SK-N-SH treated with all-trans-retinoic acid at 6 μM for 48 hours (cell line): ENCODE measurements at places on chromosomes 4 and X.
A peak's percentile ranks its signal among the peaks of the same experiment; 100 is the strongest.

DNA sequence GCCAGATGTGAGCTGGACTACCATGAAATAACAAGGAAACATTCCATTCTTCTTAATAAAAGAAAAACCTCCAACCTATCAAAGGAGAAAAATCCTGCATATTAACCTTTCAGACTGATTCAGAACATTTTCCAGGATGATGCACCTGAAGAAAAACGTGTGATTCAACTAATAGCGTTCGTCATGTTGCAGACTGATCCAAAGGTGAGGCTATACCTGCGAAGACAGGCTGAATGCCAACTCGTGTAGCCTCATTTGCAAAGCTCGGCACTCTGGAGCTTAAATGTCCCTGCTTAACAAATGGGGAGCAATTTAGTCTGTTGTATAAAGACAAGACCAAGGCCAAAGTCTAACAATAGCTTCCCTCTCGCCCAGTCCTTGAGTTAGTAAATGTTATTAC, 172.0 kb upstream of the NOCT start:
- no peak for ATAC-seq

GRCh38 chr4:88225232-88226105, 58.9 kb downstream of the PPM1K start:
- peak; percentile 26; the same call in 1 of the 3 replicates for ATAC-seq

GRCh38 chr4:180099957-180100356, 2143.2 kb upstream of the TENM3 start:
- ATAC-seq: no peak

- no peak for ATAC-seq
Observed at GRCh38 chr4:166941629-166942028, 292.7 kb downstream of the SPOCK3 start.

DNA sequence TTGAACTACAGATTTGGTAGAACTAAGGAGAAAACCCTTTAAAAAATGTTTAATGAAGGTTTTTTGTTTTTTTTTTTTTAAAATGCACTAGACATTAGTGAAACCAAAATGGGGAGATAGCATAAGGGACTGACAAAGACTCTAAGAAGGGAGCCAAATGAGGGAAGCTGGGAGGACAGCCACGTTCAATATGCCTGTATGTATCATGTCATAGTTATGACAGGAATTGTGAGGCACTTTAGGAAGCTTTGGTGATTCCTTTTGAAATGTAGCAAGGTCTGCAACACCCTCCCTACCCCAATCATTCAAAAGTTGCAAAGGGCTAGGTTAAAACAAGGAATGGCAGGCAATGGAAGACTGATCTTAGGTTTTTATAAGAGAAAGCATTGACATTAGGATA, 526.0 kb downstream of the TLL1 start:
- ATAC-seq: no peak
